ENCODE measurements at places on chromosomes 1 and 21. TPM values are rescaled to one million over a fixed set of nuclear protein-coding genes. Genes with fewer than 3 reads are reported as not detected.

- no peak for DNase-seq
These were observed 65.4 kb upstream of the ARTN start for GRCh38 chr1:43867976-43868740.

Gene MARK1
- 12.5 TPM for total RNA-seq

GRCh38 chr1:230113593-230114236 is 46.7 kb downstream of the GALNT2 start:
- peak; percentile 80 for DNase-seq

Gene TLCD4
- 33.6 TPM for total RNA-seq

Gene INKA2
- 17.3 TPM for total RNA-seq

Gene GPR3
- 4.4 TPM for total RNA-seq

DNA sequence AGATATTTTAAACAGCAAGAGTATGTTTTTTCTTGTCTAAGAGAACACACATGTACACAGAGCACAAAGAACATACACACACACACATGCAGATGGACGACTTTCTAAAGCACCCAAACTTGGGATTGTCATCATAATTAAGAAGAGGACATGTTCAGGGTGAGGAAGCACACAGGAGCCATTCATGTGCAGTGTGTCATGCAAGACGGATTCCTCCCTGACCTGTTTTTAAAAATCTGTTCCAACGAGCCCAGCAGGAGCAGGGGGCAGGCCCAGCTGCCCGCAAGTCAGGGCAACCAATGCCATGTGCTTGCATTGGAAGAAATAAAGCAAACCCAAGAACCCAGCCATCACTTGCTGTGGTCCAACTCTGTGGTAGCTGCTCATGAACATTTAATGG is 167.3 kb upstream of the ZNF644 start:
- no peak for DNase-seq

GRCh38 chr21:40140675-40141074 is 273.4 kb downstream of the PCP4 start:
- no peak for DNase-seq

- no peak for DNase-seq
These were observed 568 bp downstream of the TRIM45 start for GRCh38 chr1:117120774-117121588.

DNA sequence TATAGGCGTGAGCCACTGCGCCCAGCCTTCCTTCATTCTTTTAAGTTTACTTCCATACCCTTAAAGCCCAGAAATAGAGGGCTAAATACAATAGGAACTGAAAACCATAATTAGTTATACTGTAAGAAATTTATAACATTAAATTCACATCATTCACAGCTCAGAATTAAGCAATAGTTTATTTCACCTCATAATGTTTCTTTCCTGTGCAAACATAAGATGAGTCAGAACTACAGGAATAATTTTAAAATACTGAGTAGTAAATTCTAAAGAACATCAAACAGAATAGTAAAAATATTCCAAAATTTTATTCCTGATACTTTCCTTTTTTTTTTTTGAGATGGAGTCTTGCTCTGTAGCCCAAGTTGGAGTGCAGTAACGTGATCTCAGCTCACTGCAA is 24.1 kb downstream of the POGZ start:
- DNase-seq = no peak

Gene U2AF1
- 17.8 TPM for total RNA-seq

GRCh38 chr21:44582055-44582454 is 1.7 kb upstream of the KRTAP10-5 start:
- peak; percentile 44 for DNase-seq

DNA sequence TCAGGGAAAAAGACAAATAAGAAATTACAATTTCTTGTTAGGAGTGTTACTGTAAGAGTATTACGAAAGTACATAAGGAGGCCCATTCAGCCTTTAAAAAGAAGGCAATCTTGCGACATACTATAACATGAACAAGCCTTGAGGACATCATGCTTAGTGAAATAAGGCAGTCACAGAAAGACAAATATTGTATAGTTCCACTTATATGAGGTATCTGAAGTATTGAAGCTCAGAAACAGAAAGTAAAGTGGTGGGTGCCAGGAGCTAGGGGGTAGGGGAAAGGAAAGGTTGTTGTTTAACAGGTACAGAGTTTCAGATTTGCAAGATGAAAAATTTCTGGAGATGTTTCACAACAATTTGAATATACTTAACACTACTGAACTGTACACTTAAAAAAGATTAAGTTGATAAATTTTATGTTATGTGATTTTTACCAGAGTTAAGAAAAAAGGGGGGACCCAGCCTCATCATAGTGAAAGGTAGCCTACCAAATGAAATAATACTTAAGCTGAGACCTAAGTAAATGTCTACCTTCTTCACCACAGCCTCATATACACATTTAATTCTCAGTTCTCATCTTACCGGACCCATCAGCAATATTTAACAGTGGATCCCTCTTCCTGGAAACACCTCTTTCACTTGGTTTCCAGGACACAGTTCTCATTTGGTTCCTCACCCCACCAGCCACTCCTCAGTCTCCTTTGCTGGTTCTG is 19.5 kb downstream of the USP24 start:
- no peak for DNase-seq

Gene ILDR2
- 23.2 TPM for total RNA-seq

- no peak for DNase-seq
These were observed 21.7 kb upstream of the KIRREL1 start for GRCh38 chr1:157971769-157972168.
